Activated CD8-positive, alpha-beta memory T cell treated with anti-CD3 and anti-CD28 coated beads for 1 hour (primary cell): ENCODE measurements at places on chromosomes 11 and 22.

GRCh38 chr11:17472467-17472866, 4.2 kb downstream of the ABCC8 start:
- no peak for DNase-seq

- DNase-seq = no peak
Observed at GRCh38 chr11:117475716-117476530, 148.3 kb downstream of the CEP164 start.

- no peak for DNase-seq
Observed at GRCh38 chr11:11069841-11070835, 212.3 kb upstream of the ZBED5 start.

- DNase-seq = no peak
Observed at GRCh38 chr11:104772806-104773241, 125.4 kb downstream of the CASP12 start.

- no peak for DNase-seq
Observed at GRCh38 chr11:22566293-22566692, 59.3 kb downstream of the FANCF start.
